Upper lobe of left lung (tissue), 6 donors: ENCODE measurements at places on chromosomes 3 and 15. TPM values are rescaled to one million over a fixed set of nuclear protein-coding genes. Genes with fewer than 3 reads are reported as not detected.

FETUB gene
- total RNA-seq: not detected

SLC9C1 gene
- total RNA-seq: not detected

CAPN3 gene
- 73.0 TPM for total RNA-seq

MUC13 gene
- 3.6 TPM for total RNA-seq

GATM gene
- total RNA-seq: 8.0 TPM

PHLDB2 gene
- total RNA-seq: 65.0 TPM

NR1I2 gene
- 0.46 TPM for total RNA-seq

ARHGEF26 gene
- total RNA-seq: 109 TPM

TGM4 gene
- not detected for total RNA-seq

FBXL2 gene
- total RNA-seq: 9.5 TPM

DNAH12 gene
- total RNA-seq: 0.94 TPM

GOLGA8H gene
- total RNA-seq: 0.61 TPM

GHRL gene
- 14.7 TPM for total RNA-seq

HCN4 gene
- total RNA-seq: 0.06 TPM

FAM43A gene
- 12.0 TPM for total RNA-seq

MYL3 gene
- total RNA-seq: 2.8 TPM

CPNE9 gene
- 0.39 TPM for total RNA-seq

CLDN1 gene
- total RNA-seq: 2.7 TPM

SCAMP5 gene
- 1.0 TPM for total RNA-seq

SEMA5B gene
- 0.69 TPM for total RNA-seq
